Activated T-cell treated with anti-CD3 and anti-CD28 coated beads, Interleukin-2, amount 50 U/mL, for 72 hours (primary cell): ENCODE measurements at places on chromosomes 16 and 17. TPM values are rescaled to one million over a fixed set of nuclear protein-coding genes. Genes with fewer than 3 reads are reported as not detected.

DNA sequence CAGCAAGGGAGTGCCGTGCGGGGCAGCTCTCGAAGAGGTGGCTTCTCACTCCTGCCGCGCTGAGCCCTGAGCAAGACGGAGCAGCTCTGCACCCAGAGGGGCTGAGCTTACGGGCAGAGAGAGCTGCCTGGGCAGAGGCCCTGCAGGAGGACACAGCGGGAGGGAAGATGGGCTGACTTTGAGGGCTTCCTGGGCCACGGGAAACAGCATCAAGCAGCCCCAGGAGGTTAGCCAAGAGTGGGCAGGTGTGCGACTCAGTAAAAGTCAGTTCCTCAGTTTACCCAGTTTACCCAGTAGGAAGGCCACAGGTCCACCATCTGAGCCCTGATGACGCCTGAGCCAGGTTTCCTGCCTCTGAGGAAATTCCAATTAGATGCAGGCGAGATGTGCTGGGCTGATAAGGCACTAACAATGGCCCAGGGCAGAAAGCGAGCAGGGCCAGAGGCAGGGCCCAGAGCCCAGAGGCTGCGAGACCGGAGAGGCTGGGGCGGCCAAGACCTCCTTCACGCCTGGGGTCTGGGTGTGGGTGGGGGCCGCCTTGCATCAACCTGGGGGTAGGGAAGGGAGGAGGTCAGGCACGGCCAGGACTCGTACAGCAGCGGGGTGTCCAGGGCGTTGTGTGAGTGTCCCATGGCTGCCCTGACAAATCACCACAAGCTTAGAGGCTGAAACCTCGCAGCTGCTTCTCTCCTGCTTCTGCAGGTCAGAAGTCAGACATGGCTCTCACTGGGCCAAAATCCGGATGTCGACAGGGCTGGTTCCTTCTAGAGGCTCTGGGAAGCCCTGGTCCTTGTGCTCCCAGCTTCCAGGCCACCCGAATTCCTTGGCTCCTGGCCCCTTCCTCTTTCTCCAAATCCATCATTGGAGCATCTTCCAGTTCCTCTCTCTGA, 32.0 kb upstream of the CIBAR2 start:
- no peaks in the 10 kb centered on the region for H3K4me1 ChIP-seq
- peaks cover 6% of the 10 kb centered on the region for H3K27me3 ChIP-seq
- no peak overlapping the region for H3K27ac ChIP-seq
- no peaks in the 10 kb centered on the region for H3K36me3 ChIP-seq

- H3K4me1 ChIP-seq = peaks cover 11% of the 10 kb centered on the region
- H3K27ac ChIP-seq = no peak overlapping the region
- H3K4me3 ChIP-seq = no peak overlapping the region
- peaks cover 18% of the 10 kb centered on the region for H3K27me3 ChIP-seq
- DNase-seq = no peak
These were observed 14.0 kb upstream of the RNF135 start for GRCh38 chr17:30956764-30957374.

- no peak for DNase-seq
- no peak overlapping the region for H3K4me3 ChIP-seq
- no peaks in the 10 kb centered on the region for H3K36me3 ChIP-seq
- H3K4me1 ChIP-seq = no peaks in the 10 kb centered on the region
- no peaks in the 10 kb centered on the region for H3K27me3 ChIP-seq
These were observed 10.4 kb downstream of the ABR start for GRCh38 chr17:1169221-1169928.

- no peak overlapping the region for H3K4me3 ChIP-seq
- no peak for DNase-seq
- H3K27ac ChIP-seq = peak overlapping the region; percentile 31
- H3K36me3 ChIP-seq = peaks cover 5% of the 10 kb centered on the region
- H3K4me1 ChIP-seq = no peaks in the 10 kb centered on the region
These were observed 73.4 kb downstream of the HELZ start for GRCh38 chr17:67171560-67171959.

- peak within 1 kb of the TSS; percentile 99 for H3K4me3 ChIP-seq
- peak; percentile 55 for DNase-seq
- H3K27ac ChIP-seq = peak within 1 kb of the TSS; percentile 87
- no peaks in the 10 kb centered on the region for H3K36me3 ChIP-seq
These were observed at the start of gene AKTIP for GRCh38 chr16:53502331-53503269. TSS of gene AKTIP (minus strand) at chr16:53503209. CDS start at chr16:53500259, 2,950 bp downstream.

- no peak overlapping the region for H3K27ac ChIP-seq
- DNase-seq = no peak
- no peak overlapping the region for H3K4me3 ChIP-seq
- no peaks in the 10 kb centered on the region for H3K27me3 ChIP-seq
These were observed 3.6 kb upstream of the FAM222B start for GRCh38 chr17:28846231-28846630.

DNA sequence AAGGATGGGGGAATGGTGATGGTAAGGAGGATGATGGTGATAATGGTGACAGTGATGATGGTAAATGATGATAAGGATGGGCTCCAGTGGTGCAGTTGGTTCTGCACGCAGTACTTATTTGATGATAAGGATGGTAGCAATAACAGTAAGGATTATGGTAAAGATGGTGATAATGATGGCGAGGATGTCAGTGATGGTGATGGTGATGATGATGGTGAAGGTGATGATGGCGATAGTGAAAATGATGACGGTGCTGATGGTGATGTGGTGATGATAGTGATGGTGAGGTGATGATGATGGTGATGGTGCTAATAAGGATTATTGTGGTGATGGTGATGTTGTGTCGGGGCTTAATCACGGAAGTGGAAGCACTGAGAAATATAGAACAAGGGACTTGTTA, 103.7 kb downstream of the C16orf95 start:
- no peaks in the 10 kb centered on the region for H3K27me3 ChIP-seq
- no peak overlapping the region for H3K27ac ChIP-seq
- no peaks in the 10 kb centered on the region for H3K36me3 ChIP-seq
- no peaks in the 10 kb centered on the region for H3K4me1 ChIP-seq

GRCh38 chr16:83961591-83961990, 6.5 kb upstream of the NECAB2 start:
- H3K27ac ChIP-seq = no peak overlapping the region
- H3K4me3 ChIP-seq = no peak overlapping the region
- no peak for DNase-seq

- no peaks in the 10 kb centered on the region for H3K27me3 ChIP-seq
- no peak overlapping the region for H3K4me3 ChIP-seq
- H3K4me1 ChIP-seq = no peaks in the 10 kb centered on the region
- peaks cover 7% of the 10 kb centered on the region for H3K36me3 ChIP-seq
These were observed 39.2 kb downstream of the KNOP1 start for GRCh38 chr16:19678804-19679203.

DNA sequence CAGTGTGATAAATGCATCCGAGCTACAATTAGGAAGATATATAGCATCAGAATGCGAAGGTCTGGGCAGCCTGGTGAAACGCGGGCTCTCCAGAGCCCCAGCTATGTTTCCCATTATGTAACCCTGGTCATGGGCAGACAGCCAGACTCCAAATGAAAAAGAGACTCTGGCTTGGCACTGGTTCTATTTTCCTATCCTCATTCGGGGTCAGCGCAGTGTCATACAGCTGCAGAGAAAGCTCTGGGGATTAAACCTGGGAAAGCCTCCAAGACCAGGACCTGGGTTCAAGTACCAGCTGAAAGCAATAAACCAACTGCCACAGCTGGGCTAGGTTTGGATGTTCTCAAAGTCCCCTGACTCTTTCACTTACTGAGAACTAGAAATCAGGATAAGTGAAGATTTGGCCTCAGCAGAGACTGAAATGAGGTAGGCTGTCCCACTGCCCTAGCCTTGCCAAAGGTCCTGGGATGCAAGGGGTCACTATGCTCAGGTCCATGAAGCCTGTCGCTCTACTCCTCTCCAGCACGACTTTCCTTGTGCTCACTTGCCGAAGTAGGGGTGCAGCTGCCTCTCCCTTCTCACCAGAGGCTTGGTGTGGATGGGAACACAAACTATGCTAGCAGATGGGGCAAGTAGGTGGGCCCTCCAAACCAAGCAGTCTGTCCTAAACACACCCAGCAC, 123.8 kb downstream of the SMG6 start:
- H3K36me3 ChIP-seq = no peaks in the 10 kb centered on the region
- H3K27ac ChIP-seq = no peak overlapping the region
- no peak for DNase-seq
- H3K4me1 ChIP-seq = peaks cover 5% of the 10 kb centered on the region
- H3K4me3 ChIP-seq = no peak overlapping the region

- H3K27me3 ChIP-seq = no peaks in the 10 kb centered on the region
- DNase-seq = no peak
- H3K4me1 ChIP-seq = peaks cover 31% of the 10 kb centered on the region
- peak overlapping the region; percentile 16 for H3K4me3 ChIP-seq
These were observed 2.1 kb upstream of the UBB start for GRCh38 chr17:16378636-16379282.

GRCh38 chr17:29573871-29574731, 5.6 kb downstream of the TP53I13 start:
- no peaks in the 10 kb centered on the region for H3K27me3 ChIP-seq
- H3K27ac ChIP-seq = no peak overlapping the region
- peaks cover 20% of the 10 kb centered on the region for H3K4me1 ChIP-seq
- DNase-seq = no peak

DNA sequence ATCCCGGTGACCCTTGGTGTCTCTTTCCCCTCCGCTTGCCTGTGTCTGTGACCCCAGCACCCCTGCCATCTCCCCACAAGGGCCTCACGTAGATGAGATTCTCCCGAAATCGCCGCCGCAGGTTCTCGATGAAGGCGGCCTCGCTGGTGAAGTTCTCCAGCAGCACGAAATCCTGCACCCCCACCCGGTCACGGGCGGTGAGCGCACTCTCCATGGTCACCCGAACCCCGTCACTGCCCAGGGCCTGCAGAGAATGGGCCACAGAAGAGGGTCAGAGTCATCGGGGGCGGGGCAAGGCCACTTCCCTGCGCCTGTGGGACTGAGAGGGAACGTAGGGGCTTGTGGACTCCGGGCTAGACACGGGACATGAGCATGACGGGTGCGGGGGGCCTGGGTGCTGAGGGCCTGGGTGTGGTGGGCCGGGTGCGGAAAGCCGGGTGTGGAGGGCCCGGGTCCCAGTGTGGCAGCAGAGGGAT, 8.4 kb downstream of the MYO1C start:
- peaks cover 17% of the 10 kb centered on the region for H3K4me1 ChIP-seq
- H3K27ac ChIP-seq = no peak overlapping the region
- DNase-seq = no peak
- H3K36me3 ChIP-seq = no peaks in the 10 kb centered on the region
- H3K27me3 ChIP-seq = no peaks in the 10 kb centered on the region
- peak overlapping the region; percentile 56 for H3K4me3 ChIP-seq

DNA sequence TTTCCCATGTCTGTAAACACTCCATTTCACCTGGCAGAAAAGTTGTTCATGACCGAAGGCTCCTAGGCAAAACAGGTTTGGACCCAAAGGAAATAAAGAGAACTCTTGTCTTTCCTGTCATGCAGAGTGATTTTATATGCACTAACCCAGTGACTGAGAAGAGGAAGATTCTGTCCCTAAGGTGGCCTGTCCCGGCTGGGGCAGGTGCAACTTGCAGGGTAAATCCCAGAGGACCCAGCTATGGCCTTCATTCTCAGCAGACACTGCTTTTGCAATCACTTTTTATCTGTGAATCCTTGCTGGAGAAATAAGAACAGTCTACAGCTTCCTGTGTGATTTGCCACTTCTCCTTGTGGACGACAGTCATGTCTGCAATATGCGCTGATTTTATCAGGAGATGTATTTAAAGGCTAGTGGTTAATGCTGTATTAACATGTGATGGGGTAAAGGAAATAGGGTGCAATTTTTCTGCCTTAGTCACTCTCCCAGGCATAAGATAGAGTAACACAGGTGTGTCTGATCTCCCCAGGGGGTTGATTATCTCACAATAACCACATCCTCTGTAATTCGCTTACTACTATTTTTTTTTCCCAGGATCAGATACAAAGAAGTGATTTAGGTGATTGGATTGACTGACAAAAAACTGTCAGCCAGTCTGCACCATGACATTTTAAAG, 696.8 kb upstream of the SOX9 start:
- H3K27me3 ChIP-seq = no peaks in the 10 kb centered on the region
- no peak overlapping the region for H3K27ac ChIP-seq
- no peaks in the 10 kb centered on the region for H3K36me3 ChIP-seq
- DNase-seq = no peak
- no peaks in the 10 kb centered on the region for H3K4me1 ChIP-seq
- H3K4me3 ChIP-seq = no peak overlapping the region

The MYL11 gene
- total RNA-seq = 2.0 TPM

The C1QTNF8 gene
- not detected for total RNA-seq

The GPR139 gene
- not detected for total RNA-seq

The LRRC75A gene
- total RNA-seq = 2.6 TPM
